SJCRH30 (cell line): ENCODE measurements at places on chromosomes 3 and 15.

DNA sequence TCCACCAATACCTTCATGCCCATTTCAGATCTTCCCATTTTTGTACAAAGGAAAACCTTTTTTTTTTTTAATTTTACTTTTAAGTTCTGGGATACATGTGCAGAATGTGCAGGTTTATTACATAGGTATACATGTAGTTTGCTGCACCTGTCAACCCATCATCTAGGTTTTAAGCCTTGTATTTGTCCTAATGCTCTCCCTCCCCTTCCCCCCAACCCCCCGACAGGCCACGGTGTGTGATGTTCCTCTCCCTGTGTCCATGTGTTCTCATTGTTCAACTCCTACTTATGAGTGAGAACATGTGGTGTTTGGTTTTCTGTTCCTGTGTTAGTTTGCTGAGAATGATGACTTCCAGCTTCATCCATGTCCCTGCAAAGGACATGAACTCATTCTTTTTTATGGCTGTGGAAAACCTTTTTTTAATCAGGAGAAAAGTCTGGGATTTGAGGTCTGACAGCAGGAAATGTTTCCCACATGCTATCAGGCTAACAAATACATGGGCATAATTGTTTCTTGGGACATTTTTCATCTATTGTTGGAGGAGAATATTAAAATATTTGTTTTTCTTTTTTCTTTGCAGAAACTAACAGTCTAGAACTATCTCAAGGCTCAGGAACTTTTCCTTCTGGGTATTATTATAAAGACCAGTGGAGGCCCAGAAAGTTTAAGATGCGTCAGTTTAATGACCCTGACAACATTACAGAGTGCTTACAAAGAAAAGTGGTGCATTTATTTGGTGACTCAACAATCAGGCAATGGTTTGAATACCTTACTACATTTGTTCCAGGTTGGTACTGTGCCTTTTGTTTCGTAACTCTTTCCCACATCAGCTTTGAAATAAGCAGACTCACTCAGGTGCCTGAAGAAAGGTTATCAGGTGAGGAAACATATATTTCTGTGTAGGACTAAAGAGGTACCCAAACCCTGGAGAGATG, 32.8 kb upstream of the NFKBIZ start:
- DNase-seq, result no peak

- peak; percentile 49 for DNase-seq
Observed at GRCh38 chr3:25572919-25573385, 91.8 kb downstream of the TOP2B start.

- no peak for DNase-seq
Observed at GRCh38 chr15:33616475-33616874, 305.7 kb downstream of the RYR3 start.

GRCh38 chr3:75042941-75043340, 428.5 kb upstream of the CNTN3 start:
- no peak for DNase-seq

DNA sequence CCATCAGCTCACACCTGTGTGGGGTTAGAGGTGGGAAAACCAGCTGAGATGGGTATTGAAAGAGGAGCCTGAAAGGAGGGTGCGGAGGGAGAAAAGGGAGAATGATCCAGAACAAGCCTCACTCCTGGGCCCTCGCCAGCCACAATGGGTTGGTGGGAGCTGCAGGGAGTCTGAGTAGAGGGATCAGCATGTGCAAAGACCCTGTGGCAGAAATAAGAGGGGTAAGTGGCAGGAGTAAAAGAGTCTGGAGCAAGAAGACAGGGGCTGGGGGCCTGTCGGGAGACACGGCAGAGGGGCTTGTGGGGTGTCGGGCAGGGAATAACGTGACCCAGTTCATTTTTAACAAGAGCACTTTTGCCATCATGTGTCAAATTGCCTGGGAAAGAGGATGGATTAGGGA, 34.0 kb downstream of the CCDC33 start:
- DNase-seq, result no peak

GRCh38 chr3:18122264-18122663, 302.9 kb downstream of the SATB1 start:
- no peak for DNase-seq

- DNase-seq, result no peak
Observed at GRCh38 chr3:105594219-105594618, 227.5 kb downstream of the ALCAM start.

- DNase-seq, result no peak
Observed at GRCh38 chr3:192848371-192849233, 69.1 kb downstream of the MB21D2 start.
